Natural killer cell (primary cell): ENCODE measurements at places on chromosomes 2 and 18.

DNA sequence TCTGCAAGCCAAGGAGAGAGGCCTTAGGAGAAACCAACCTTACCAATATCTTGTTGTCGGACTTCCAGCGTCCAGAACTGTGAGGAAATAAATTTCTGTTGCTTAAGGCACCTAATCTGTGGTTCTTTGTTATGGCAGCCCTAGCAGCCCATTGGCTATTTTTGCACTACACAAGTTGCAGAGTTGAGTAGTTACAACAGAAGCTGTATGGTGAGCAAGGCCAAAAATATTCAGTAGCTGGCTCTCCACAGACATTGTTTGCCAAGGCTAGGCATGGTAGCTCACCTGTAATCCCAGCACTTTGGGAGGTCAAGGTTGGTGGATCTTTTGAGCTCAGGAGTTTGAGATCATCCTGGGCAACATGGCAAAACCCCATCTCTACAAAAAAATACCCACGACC lies 27.1 kb upstream of the SCYGR1 start:
- no peak for DNase-seq

DNA sequence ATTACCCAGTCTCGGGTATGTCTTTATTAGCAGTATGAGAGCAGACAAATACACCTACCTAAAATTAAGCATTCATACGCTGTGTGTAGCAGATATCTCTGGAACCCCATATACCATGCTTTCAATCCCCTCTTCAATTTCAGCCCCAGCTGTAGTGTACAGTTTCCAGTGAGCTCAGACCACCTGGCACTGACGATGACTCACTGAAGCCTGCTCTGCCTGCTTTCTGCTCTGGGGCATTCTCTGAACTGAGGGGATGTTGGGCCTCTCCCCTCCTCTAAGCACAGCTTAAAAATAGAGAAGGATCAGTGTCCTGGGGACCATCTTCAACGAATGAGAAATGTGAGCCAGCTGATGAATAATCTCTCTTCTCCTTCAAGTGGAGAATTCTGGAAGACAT lies 8.7 kb upstream of the CCL20 start:
- DNase-seq: no peak

GRCh38 chr18:31268985-31269406 lies 49.0 kb upstream of the DSG1 start:
- peak; percentile 2 for DNase-seq

- no peak for DNase-seq
Observed at GRCh38 chr18:55387139-55387984, 200.6 kb downstream of the TCF4 start.

DNA sequence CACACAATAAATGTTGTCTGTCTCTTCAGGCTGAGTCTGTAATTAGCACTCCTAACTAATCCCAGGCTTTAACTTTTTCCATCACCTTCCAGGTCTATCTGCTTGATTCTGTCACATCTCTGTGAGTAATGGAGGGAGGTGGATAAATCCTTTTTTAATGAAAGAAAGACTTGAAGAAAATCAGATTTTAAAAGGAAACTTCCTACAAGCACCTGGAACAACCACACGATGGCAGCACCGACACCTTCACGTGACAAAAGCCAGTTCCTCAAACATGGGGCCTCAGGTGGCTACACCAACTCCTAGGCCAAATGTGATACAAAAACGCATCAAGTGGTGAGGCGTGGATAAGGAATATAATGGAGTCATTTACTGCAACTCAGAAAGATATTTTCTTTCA lies 41.8 kb downstream of the TGFBRAP1 start:
- no peak for DNase-seq

DNA sequence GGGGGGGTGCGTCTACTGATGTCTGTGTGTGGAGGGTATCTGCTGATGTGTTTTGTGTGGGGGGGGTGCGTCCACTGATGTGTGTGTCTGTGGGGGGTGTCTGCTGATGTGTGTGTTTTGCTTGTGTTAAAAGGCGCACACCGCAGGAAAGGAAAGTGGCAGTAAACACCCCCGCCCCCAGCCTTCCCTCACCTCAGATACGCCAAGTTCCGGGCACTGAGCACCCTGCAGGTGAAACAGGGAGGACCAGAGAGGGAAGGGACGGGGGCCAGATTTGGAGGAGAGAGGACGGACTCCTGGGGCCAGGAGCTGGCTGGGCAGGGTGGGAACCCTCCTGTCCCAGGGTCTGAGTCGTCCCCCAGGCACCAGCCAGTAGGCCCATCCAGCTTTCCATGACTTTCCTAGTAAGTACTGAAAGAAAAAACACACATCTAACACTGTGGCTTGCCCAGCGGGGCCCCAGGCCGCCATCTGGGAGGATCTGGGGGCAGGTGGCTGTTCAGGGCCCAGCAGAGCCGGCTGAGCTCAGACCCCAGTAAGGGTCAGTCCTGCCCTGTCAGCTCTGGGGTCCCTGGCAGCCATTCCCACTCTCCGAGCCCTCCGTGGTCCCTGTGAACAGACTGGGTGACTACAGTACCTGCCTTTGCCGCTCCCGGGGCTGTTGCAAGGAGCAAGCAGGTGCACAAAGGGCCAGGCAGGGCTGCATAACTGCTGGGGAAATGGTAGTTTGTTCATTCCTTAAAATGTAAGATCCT lies 126.9 kb downstream of the NFATC1 start:
- DNase-seq: peak; percentile 22
